ENCODE measurements at places on chromosomes 4 and X.

GRCh38 chr4:102501447-102501696 lies 213 bp downstream of the NFKB1 start:
- no peak for DNase-seq

- DNase-seq = no peak
These were observed 5.0 kb upstream of the NDP start for GRCh38 chrX:43978226-43978625.

DNA sequence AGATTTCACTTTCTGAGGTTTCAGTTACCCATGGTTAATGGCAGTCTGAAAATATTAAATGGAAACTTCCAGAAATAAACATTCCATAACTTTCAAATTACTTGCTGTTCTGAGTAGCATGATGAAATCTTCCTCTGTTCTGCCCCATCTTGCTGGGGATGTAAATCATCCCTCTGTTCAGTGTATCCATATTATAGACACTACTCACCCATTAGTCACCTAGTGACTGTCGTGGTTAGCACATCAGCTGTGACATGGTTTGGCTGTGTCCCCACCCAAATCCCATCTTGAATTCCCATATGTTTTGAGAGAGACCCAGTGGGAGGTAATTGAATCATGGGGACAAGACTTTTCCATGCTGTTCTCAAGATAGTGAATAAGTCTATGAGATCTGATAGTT lies 125.5 kb upstream of the GIMD1 start:
- no peak for DNase-seq

GRCh38 chr4:77045490-77045889 lies 30.3 kb downstream of the CCNI start:
- no peak for DNase-seq

GRCh38 chrX:10168226-10168625 lies 11.5 kb downstream of the CLCN4 start:
- DNase-seq = no peak

GRCh38 chrX:150165776-150166610 lies 197.1 kb upstream of the MAMLD1 start:
- DNase-seq = no peak

DNA sequence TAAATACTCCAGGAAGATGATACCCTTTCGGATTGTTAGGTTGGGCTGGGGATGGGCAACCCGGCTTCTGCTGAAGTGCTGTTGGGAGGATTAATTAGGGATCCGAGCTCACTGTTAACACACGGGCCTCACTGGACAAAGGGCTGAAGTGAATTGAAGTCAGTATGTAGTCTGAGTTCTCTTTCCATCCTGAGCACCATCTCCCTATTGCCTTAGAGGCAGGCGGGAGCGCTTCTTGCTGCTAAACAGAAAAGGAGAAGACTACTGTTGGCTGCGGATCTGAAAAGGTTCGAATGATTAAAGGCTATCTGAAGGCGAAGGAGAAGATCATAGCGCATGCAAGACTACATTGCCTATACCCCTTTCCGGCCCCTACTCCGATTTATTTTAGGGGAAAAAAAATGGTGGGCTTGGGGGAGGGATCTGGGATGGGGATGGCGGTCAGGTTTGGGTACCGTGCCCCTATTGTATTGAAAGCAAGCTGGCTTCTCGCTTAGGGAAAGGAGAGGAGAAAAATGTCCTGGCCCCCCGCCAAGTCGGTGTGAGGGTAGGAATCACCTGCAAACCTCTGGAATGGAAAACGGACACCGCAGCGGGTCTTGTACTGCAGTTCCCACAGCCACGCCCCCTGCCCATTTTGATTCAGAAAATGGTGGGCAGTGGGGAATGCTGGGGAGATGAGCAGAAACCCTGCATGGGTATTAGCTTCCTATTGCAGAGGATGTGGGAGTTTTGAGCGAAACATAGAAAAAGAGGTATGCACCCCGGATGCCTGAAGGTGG lies 22.3 kb downstream of the MORF4L2 start:
- no peak for DNase-seq

- no peak for DNase-seq
These were observed 4.2 kb upstream of the SRPK3 start for GRCh38 chrX:153776611-153777045.

DNA sequence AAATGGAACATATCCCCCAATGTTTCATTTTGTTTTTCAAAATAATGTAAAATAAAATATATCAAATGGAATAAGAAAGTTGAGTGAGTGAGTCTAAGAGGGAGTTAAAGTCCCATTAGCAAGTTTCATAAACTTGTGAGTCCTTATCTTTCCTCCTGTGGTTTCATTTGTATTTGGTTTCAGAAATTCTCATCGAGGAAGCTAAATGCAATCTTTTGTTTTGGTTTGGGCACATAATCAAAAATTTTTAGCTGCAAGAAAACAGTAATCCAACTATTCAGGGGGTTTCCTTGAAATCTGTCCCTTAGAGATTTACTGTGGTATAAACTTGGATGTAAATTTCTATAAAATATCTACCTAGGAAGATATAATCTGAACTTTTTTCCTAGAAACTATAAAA lies 124.2 kb downstream of the CAMK2D start:
- DNase-seq = no peak

- no peak for DNase-seq
These were observed 327.0 kb upstream of the DKK2 start for GRCh38 chr4:107363125-107363524.

GRCh38 chrX:65407157-65407626 lies 127.4 kb downstream of the LAS1L start:
- DNase-seq = no peak

GRCh38 chr4:12500409-12500808 lies 983.7 kb downstream of the RAB28 start:
- DNase-seq = no peak

DNA sequence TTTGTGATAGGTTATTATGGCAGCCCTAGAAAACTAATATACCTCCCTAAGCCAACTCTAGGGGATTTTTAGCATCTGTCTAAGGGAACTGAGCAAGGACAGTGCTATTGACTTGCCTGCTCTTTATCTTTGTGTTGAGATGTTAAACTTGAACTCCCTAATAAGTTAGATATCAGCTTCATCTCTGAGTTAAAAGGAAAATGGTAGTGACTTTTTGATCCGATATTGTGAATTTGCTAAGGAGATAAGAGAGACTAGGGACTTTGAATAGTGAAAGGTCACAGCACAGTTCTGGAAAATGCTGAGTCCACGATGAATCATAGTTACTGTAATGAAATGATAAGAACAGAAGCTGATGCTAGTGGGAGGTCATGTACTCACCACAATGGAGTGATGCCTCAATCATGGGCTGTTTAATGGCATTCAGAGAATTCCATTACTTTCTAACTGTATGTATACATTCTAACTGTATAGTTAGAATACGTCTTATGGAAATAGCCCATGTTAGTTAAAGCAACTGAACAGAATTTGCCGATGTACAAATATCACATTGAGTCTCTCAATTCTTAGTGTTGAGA lies 147.2 kb downstream of the GLRA3 start:
- DNase-seq = no peak

DNA sequence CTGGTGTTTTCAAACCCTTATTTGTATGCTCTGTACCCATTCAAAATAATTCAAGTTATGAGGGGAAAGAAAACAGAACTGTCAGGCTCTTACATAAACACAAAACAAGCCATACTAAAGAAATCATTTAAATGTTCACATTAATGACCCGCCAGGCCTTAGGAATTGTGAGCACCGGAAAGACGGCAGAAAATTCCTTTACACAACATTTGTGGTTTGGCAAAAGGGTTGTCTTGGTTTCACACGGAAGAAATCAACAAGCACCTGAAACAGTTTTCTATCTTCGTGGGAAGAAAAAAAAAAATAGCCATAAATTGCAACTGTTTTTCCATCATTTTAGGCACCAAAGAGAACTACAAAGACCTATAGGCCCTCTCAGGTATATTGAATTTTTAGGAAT lies 188.5 kb upstream of the FTHL17 start:
- no peak for DNase-seq

- no peak for DNase-seq
These were observed 96.3 kb downstream of the ZNF827 start for GRCh38 chr4:145842224-145842887.

DNA sequence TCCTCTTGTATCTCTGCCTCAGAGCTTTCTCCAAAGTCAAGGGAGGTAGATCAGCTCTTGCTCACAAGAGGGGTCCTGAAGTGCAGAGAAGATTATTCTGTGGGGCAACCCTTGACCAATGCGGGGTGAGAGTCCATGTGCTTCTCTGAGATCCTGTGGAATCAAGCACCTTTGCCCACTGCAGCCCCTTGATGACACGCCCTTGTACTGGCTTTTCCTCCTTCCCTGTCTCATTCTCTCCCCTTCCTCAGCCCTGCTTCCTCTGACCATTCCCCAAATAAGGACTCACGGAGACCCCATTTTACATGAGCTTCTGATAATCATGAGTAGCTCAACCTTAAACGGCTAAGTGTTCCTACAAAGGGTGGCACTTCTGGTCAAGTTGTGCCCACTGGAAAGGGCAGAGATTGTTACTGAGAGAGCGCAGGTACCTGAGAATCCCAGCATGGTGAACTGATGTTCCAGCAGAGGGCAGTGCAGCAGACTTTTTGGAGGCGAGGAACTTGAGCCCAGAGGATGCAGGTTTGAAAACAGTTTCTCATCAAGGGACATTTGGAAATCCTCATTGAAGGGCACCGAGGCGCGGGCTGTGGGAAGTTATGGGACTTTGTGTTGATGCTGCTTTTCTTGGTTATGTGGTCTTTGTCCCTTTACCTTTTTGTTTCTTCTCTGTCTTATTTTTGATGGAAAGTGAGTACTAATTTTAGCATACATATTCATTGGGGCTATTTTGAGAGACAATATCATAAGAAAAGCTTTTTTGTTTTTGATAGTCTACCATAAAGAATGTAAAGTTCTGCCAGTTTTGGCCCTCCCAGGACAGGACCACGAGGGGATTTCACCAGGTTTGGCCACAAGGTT lies 201.3 kb downstream of the RBM46 start:
- DNase-seq = peak; percentile 30

DNA sequence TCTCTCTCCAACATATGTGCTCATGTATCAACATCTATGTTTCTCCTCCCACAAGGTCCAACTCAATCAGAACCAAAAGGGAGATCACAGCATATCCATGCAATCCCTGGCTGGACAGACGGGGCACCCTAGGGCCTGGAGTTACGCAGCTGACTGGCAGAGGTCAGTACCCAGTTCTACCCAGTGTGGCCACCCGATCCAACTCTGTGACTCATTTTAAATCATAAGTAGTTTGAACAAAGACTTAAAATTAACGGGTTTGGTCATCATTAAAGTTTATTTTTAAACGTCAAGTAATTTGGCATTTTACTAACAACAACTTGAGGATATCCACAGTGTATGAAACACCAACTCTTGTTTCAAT lies 59.5 kb downstream of the APBB2 start:
- DNase-seq = no peak

GRCh38 chr4:158996669-158997074 lies 106.2 kb upstream of the RAPGEF2 start:
- DNase-seq = peak; percentile 88

GRCh38 chrX:12843668-12844279 lies 23.1 kb upstream of the TLR7 start:
- no peak for DNase-seq

DNA sequence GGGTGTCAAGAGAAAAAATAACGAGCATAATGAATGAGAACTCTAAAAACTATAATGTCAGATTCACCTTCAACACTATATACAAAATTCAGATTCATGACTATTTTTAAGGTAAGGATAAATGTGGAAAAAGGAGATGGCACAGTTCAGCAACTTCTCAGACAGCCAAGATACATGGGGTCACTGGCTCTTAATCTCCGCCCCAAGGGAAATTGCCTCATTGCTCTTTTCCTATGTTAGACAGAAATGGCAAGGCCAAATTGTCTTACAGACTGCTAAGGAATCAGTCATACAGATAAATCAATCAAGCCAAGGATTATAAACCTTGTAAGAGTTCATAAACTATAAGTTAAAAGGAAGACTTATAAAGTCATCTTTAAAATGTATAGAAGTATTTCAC lies 183.4 kb downstream of the OPHN1 start:
- no peak for DNase-seq

- DNase-seq = no peak
These were observed 42.3 kb downstream of the SPATA4 start for GRCh38 chr4:176153124-176153523.

DNA sequence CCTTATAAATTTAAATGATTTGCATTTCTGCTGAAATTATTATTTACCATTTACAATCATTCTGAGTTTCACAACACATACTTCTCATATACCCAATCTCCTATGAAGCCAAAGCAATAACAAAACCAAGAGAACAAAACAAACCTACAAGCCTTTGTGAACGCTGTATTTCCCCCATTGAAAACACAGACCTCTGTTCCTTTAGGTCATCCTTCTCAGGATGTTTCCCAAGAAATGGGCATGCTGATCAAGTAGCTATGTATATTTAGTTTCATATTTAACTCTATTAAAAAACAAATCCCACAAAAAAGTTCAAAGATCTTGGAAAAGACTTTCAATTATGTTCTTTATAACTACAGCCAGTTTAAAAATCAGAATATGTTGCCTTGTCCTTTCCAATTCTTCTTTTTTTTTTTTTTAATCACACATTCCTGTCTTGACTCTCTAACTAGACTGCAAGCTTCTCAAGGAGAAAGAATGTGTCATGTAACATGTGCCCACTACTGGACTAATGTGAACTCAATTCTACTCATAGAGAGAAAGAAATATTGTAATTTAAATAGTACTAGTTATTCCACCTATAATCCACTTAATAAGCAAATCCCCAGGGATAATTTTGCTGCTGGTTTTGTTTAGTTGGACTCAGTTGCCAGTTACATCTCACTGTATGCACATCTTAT lies 84.3 kb upstream of the PRSS48 start:
- DNase-seq = no peak

GRCh38 chr4:40552536-40552935 lies 77.1 kb downstream of the RBM47 start:
- DNase-seq = no peak

DNA sequence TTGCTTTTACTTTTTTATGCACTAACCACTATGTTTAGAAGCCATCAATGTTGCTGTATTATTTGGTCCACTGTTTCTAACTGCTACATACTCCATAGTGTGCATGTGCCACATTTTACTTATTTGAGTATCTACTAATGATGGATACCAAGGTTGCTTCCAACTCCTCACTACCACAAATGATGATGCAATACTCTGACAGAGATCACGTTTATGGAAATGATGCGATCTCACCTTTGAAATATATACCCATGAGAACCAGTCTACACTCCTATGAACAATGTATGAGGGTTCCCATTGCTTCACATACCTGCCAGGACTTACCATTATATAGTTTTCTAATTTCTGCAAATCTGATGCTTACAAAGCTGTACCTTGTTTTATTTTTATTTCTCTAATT lies 44.2 kb downstream of the HUWE1 start:
- DNase-seq = no peak
